ENCODE measurements at places on chromosomes 1 and 21.
A peak's percentile ranks its signal among the peaks of the same experiment; 100 is the strongest.

DNA sequence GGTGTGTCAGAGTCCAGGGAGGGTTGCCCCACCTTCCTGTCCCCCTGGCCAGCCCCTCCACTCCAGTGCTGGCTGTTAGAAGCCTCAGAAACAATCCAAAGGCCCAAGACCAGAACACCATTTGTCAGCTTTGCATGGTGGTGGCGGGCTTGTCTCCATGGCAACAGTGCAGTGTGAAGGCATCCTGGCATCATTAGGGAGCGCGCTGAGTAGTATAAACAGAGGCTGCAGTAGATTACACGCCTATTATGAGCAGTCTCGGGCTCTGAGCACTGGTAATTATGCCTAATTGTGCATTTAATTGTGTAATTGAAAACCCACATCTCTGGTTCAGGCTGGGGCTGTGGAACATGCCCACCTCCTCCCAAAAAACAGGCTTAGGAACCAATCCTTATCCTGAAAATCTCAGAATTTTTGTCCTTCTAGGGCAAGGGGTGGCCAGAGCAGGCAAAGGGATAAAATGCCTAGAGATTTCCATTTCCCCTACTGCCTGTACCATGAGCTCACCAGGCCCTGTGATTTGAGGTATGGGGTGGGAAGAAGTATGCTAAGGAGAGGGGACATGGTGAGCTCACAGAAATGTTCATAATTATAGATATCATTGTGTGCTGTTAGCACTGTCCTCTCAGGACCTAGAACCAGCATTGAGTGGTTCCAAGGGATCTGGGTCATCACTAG is 11.7 kb downstream of the NKAIN1 start:
- DNase-seq = no peak

GRCh38 chr1:32893198-32894018 is 7.1 kb downstream of the HPCA start:
- DNase-seq = peak; percentile 35

- DNase-seq = no peak
Observed at GRCh38 chr1:44012941-44013609, 18.2 kb downstream of the SLC6A9 start.

GRCh38 chr1:160836561-160836960 is 26.1 kb downstream of the CD244 start:
- no peak for DNase-seq

DNA sequence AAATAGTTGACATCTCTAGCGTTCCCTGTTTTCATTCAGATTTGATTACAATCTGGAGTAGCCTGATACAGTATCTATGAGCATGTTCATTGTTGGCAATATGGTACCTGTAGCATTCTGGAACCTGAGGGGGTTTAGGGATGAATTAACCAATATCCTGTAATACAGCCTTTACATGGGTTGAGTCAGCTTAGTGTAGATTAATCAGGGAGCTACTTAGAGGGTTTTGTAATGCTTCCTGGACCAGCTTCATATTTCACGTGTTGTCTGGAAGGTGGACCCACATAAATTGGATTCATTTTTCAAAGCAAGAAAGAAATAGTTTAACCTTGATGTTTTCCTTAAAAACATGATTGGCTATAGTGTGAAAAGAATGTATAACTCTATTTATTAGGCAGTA is 3.6 kb downstream of the OTUD3 start:
- DNase-seq = no peak

DNA sequence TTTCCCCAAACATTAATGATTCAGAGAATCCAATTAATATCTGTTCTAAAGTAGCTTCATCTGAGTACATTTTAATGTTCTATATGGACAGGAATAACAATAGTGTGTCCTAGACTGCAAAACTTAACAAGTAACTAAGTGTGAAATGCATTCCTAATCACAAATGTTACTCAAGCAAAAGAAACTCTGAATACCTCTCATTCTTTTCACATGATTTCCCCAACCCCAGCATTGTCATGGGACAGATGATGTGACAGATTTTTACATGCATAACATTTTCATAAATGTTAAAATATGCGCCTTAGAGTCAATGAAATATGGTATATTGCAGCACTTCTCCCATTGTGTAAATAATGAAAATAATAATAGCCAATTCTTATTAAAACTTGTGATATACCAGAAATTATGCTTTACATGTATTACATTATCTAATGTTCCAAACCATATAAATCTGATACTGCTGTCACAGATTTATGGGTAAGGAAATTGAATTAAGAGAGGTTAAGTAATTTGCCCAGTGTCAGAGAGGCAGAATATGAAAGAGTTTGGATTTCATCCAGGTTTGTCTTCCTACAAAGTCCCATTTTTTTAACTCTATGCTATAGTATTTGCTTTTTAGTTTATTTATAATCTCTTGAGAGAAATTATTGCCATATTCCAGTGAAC is 269.4 kb downstream of the LRRC7 start:
- DNase-seq = no peak

DNA sequence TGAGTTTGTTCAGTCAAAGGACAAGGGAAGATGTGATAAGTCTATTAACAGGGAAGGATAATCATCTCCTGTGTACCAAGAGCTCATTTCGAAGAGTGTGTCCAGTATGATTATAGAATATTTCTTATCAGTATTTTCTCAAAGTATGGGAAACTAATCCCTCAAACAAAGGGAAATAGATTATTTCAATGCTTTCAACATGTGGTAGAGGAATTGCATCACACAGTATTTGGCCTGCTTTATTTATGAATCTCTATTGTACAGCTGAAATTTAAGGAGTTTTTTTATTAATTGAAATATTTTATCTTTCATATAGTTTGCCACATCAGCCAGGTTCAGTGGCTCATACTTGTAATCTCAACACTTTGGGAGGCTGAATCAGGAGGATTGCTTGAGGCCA is 151.0 kb downstream of the CLEC20A start:
- DNase-seq = no peak

GRCh38 chr1:6948861-6949260 is 163.6 kb downstream of the CAMTA1 start:
- DNase-seq = no peak

- DNase-seq = no peak
Observed at GRCh38 chr21:32538147-32538792, 47.1 kb downstream of the TCP10L start.

- DNase-seq = no peak
Observed at GRCh38 chr1:167737169-167737568, 15.4 kb downstream of the MPZL1 start.

- DNase-seq = no peak
Observed at GRCh38 chr1:234940841-234941240, 187.8 kb downstream of the TOMM20 start.

DNA sequence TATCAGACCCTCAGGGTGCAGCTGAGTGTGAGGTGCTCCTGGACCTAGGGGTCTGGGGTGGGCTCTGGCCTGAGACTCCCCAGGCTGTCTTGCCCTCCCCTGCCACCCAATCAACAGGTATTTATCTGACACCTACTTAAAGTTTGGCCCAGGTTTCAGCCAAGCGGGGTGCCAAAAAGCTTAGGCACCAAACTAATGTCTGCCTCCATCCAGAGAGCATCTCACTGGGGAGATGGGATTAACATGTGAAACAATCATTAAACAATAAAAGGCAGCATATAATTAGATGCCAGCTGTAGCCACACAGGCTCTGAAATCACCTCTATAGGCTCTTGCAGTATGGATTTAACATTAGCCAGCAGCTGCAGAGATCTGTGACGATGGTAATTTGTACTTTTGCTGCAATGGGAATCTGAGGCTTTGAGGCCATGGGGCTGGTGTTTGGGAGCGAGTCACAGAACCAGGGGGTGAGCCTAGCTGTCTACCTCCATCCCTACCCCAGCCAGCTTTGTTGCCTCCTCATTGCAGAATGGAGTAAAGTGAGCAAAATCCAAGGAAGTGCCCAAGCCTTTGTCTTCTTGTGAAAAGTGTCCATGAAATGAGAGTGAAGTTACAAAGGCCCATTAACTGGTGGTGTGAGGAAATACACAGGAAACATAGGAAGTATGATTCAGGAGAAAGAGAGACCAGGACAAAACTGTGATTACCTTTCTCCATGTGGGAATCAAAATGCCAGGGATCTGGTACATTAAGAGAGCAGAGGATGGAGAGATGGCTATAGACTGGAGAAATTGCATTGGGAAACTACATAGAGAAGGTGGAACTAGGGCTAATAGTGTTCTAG is 36.1 kb downstream of the EIF2D start:
- DNase-seq = peak; percentile 65

GRCh38 chr1:117824616-117825015 is 104.8 kb downstream of the GDAP2 start:
- DNase-seq = no peak

- peak; percentile 83 for DNase-seq
Observed at GRCh38 chr1:202692959-202693555, 17.2 kb downstream of the SYT2 start.

DNA sequence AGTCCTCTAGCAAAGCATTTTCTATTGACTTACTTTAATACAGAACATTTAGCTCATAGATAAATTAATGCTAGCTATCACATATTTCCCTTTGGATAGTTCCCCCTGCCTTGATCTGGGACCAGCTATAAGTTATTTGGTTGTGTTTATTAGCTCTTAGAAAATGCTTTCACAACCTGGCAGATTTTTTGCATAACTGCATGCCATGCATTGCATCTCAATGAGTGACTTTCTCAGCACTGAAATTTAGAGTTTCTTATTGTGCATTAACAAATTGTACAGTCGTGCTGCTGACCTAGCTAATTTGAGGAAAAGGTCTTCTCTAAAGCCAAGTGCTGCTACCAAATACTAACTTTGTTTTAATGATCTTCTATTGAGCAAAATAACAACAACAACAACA is 164.8 kb downstream of the PLPPR5 start:
- no peak for DNase-seq

DNA sequence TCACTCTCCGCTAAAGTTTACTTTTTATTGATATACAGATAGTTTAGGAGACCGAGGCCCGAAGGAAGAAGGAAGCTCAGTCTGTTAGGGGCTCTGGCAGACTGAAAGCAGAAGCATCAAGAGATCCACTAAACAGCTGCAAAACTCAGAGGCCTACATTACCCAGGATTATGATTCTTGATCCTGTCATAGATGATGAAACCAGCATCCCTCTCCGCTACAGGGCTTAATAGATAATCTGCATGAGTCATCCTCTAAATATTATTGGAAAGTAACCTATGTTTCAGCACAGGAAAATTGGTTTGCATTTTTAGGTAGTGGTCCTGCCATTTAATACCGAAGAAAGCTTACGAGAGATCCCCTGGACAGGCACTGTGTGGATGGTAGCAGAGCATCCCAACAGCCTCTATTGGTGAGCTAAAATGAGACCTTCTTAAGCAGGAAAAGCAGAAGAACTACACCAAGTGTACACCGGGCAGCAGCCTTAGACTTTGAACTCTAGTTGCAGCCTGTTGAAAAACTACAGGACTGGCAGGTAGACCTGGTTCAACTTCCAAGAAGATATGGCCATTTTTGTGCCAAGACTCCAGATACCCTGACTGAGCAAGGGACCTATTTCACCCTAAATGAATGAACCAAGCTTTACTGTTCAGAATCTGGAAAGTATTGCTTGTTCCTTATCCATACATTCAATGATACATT is 6.8 kb downstream of the CASQ2 start:
- DNase-seq = no peak

DNA sequence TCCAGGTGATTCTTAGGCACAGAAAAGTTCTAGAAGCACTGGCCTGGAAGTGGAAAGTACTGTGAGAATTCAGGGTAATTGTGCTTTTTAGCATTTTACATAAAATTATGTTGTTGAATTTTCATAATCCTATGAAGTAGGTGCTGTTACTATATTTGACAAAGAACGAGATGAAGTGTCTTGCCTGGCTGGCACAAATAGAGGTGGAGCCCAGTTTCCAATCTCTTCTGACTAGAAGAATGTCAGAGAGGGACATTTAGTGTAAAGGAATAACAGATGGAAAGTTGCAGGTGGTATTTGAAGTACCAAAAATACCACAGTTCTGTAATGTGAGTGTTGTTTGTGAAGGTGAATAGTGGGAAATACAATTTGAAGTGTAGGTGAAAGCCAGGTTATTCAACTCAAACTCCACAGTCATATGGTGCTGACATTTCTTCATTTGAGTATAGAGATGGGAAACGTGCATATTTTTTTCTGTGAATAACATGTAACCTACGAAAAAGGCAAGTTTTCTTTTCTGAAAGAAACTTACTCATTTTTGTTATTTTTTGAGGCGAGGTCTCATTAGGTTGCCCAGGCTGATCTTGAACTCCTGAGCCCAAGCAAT is 3.5 kb upstream of the TMCO2 start:
- DNase-seq = no peak

- no peak for DNase-seq
Observed at GRCh38 chr1:203307641-203308126, 2.4 kb downstream of the BTG2 start.

DNA sequence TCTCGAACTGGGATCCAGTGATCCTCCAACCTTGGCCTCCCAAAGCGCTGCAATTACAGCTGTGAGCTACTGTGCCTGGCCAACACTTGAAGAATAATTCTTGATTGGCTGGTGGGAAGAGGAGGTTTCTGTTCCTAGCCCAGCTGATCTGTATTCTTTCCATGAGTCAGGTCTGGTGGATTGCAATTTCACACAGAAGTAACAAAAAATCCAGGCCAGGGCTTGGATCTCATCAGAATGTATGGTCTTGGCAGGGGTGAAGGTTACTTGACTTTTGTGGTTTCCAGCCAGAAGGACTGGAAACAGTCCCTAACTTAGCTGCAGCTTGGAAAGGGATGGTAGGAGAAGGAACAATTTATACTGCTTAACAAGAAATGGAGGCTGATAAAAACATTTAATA is 5.1 kb upstream of the HP1BP3 start:
- DNase-seq = no peak

DNA sequence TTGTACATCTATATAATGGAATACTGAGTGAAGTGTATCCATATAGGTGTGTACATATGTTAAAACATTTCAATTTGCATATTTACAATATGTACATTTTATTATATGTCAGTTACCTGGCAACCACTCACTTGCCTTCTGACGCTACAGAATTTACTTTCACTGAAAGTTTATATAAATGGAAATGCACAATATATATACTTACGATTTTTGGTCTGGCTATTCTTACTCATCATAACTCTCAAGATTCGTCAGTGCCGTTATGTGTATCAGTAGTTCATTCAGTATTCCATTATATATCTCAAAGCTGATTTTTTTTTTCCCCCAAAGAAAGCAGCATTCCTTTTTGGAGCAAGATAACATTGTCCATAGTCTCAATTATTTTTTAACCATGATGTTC is 138.2 kb downstream of the PCBP3 start:
- no peak for DNase-seq

DNA sequence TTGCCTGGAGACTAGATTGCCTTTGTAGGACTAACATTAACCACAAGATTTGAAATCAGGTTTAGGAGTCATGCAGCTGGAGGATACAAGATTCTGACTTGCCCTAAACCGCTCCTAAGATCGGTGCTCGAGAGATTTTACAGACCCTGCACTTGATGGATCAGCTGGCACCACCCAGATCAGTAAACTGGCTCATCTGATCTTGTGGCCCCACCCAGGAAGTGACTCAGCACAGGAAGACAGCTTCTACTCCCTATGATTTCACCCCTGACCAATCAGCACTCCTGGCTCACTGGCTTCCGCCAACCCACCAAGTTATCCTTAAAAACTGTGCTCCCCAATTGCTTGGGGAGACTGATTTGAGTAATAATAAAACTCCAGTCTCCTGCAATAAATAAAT is 876 bp upstream of the CATSPERE start:
- no peak for DNase-seq

All from dermis blood vessel endothelial cell (primary cell).